GF-D8 (cell line): ENCODE measurements at places on chromosomes 12 and 14.

DNA sequence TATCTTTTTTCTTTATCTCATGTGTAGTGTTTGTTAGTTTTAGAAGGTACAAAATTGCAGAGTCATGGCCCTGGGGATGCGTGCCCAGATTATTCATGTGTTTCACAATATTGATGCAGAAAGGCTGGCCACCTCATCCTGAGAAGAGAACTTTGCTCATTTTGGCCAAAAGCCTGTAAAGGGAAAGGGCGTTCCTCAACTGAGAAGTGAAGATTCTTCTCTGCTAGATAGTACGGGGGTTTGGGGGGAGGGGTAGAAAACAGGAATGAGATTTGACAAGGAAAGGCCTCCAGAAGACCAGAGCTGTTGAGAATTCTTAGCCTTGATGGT is 1.7 kb downstream of the MGST1 start:
- peak; percentile 74 for DNase-seq

DNA sequence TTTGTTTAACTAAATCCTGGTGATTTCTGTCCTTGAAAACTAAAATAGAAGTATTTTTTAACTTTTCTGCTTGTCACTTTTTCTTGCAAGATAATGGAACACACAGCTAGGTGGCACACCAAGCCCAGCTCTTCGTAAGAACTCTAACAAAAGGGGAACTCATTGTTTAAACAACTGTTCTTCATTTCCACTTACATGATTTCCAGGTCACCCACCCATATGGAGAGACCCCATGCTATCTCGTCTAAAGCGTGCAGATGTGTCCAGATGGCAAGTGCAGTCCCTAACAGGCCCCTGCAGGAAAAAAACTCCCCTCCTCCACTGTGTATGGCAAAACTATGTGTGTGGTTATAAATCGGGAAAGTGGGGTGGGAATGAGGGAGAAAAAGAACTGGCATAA is 43.3 kb upstream of the NT5DC3 start:
- peak; percentile 13 for DNase-seq

GRCh38 chr12:7205091-7205490 is 15.6 kb downstream of the PEX5 start:
- no peak for DNase-seq

DNA sequence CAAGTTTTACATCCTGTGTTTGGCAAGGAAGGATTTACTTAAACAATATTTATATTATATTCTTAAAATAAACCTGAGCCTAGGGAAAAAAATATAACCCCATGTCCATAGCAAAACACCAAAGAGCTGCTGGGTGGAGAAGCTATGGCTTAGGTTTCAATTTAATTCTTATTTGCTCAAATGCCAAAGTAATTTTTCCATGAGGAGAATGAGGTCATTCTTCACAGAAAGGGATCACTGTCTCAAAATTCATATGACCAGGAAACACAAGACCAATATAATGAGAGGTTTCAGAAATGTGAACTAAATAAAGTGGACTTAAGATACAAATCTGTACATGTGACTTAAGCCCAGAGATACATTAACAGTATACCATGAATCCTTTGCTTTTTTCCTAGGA is 195.0 kb downstream of the PHLDA1 start:
- DNase-seq, result no peak

DNA sequence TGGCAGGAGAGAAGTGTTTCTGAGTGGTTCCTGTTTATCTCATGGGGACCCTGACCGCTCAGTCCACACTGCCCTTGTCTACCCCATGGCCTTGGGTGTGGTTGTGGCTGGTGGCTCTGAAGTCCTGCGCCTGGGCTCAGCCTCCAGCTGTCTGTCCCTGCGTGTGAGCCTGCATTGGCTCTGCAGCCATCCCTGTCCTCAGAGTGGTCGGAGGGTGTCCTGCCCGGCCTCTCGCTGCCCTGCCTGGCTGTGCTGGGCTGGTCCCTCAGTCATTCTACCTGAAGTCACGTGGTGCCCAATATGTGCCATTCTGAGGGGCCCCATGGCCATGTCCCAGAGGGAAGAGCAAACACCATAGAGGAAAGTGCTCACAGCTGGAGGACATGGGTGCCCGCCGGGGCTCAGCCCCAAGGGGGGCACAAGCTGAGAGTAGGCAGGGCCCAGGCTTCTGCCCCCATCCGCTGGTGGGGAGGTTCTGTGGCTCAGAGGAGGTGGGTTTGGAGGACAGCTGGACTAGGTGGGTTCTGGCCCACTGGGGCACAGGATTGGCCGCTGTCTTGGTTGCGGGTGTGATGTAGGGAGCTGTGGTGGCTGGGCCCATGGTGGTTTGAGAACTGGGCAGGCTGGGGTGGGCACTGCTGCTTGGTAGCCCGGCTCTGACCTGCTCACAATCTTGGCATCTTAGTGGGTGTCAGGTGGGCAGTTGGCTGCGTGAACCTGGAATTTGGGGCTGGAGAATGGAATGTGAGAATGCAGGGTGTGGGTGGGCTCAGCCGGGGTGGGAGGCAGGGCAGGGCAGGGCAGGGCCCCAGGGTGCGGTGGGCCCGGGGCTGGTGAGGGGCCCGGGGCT is 11.6 kb downstream of the TEDC1 start:
- no peak for DNase-seq
